ENCODE measurements at places on chromosomes 1 and 21.

GRCh38 chr21:41579692-41580091, 71.7 kb upstream of the TMPRSS2 start:
- DNase-seq, result no peak

DNA sequence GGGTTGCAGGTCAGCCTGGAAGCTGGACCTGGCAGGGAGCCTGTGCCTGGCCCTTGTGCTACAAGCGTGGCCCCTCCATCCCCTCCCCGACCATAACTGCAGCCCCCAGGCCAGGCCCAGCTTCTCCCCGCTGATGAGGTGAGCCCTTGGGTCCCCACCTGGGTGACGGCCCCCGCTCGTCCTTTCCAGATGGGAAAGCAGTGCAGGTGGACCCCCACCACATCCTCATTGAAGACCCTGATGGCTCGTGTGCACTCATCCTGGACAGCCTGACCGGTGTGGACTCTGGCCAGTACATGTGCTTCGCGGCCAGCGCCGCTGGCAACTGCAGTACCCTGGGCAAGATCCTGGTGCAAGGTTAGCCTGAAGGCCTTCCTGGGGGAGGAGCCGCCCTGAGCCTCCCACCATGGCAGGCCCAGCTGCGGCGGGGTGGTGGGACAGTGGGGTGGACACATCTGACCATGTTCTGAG, 56.9 kb downstream of the TRIM11 start:
- DNase-seq, result no peak

- DNase-seq, result no peak
These were observed 69.1 kb downstream of the COLGALT2 start for GRCh38 chr1:183968386-183968785.

- DNase-seq, result no peak
These were observed 42.7 kb downstream of the NIBAN1 start for GRCh38 chr1:184931566-184931965.

DNA sequence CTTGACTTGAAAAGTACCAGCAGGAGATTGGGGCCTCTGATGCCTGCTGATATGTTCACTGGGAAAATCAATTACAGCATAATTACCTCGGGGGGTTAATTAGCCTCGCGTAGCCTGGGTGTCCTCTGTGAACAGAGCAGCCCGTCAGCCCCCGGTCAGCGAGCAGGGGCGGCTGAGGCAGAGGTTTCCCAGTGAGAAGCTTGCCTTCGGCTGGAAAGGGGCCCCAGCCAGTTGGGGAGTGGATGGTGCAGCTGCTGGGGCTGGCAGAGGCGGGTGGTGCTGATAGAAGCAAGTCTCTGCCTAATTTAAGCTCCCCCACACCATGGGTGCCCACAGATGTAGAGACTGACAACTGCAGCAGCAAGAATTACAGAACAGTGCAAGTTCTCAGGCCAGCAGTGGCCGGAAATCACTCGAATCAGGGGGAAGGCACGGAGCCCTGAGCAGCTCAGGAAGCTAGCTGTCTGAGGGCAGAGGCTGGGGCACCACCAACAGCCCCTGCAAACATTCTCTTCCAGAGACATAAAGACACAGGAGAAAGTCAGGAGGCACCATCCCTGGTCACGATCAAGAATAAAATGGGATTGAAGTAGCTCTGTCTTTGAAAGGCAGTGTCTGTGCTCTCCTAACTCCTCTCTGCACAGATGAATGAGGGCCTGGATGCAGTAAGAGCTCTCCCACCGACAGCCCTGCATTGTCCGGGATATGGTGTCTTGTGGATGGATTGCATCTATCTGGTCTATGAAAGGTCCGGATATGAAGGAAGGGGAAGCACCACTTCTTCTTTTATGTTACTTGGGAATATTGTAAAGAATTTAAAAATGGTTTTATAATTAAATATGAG, 166.5 kb upstream of the CD34 start:
- no peak for DNase-seq

DNA sequence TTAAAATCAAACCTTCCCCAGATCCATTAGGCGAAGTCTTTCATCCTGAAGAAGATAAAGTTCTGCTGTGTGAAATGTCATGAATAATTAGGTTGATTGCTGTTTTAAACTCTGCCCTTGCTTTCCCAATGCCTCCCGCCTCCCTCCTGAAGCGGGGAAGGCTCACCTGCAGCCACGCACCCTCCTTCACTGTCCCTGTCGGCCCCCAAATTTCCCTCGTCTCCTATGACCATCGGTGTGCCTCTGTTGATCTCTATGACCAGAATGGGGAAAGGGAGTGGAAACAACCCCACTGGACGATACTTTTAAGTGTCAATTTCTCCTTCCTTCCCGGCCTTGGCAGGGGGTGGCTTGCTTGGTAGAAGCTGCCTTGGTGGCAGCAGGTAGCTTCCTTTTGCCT, 35.1 kb downstream of the LHX4 start:
- no peak for DNase-seq

DNA sequence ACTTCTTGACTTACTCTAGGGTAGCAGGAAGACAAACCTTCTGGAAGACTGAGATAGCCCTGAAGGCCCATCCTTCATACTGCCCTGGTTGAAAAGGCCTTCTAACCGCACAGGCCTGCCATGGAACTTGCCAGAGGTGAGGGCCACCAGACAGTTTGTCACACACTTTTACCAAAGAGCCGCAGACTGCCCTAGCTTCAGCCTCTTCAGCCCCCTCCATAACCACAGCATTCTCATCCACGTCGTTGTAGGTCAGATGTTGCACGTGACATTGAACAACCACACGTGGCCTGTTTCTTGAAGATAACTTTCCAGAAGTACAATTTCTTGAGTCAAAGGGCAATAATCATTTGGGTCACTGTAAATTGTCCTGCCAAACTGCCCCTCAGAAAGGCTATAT, 18.9 kb downstream of the ZNF362 start:
- DNase-seq, result no peak

DNA sequence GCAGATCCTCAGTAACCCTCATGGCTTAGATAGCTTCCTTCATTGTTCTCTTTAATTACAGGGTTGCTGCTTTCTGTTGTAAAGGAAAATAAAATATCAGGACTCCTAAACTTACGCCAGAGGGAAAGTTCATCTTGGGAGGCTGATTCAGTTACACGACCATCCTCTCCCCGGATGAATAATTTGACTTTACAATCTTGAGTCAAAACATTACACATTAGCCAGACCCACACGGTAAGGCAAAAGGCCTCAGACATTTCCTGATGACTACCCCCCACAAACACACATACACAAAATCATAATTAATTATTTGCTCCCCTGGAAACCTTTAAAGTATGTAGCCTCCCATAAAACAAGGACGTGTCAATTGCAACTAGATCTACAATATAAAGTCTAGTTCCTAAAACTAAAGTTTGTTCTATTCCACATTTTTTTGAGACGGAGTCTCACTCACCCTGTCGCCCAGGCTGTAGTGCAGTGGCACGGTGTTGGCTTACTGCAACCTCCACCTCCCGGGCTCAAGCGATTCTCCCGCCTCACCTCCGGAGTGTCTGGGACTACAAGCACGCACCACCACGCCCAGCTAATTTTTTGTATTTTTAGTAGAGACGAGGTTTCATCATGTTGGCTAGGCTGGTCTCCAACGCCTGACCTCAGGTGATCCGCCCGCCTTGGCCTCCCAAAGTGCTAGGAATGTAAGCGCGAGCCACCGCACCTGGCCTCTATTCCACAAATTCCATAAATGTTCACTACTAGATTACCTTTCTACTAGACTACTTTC, 830 bp upstream of the PRDX1 start:
- DNase-seq, result no peak

- no peak for DNase-seq
These were observed 5.3 kb upstream of the DPH5 start for GRCh38 chr1:101030881-101031280.

DNA sequence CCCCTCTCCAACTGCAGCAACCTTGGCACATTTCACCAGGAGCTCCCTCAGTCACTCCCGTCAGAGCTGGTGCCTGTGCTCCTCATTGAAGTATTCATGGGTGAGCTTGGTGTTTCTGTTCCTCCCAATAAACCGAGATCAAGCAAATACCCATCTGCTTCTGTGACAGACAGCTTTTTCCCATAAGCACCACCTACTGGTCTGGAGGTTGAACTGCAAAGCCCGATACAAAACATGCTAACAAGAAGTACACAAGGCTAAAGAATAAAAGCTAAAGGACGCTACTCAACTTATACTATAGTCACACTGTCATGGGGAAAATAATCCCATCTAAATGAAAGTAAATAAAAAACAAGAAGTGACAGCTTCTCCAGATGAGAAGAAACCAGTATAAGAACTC, 111.9 kb upstream of the C21orf91 start:
- no peak for DNase-seq

DNA sequence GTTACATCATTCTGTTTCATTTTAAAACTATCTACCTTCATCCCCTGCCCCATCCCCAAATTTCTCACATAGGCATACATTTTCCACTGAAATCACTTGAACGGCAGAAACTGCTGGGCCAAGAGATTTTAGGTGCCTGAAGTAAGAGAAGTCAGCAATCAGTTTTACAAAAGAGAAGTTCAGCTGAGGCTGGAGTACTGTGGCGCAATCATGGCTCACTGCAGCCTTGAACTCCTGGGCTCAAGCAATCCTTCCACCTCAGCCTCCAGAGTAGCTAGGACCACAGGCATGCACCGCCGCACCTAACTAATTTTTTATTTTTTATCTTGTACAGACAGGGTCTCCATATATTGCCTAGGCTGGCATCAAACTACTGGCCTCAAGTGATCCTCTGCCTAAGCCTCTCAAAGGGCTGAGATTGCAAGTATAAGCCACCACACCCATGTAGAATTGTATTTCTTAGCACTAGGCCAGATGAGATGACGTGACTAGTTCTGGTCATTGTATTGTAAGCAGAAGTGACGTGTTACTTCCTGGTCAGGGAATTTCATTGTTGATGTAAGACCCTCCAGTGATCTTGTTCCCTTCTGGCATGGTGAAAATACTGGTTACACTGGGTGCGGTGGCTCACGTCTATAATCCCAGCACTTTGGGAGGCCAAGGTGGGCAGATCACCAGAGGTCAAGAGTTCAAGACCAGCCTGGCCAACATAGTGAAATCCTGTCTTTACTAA, 7.1 kb downstream of the BECN2 start:
- no peak for DNase-seq

DNA sequence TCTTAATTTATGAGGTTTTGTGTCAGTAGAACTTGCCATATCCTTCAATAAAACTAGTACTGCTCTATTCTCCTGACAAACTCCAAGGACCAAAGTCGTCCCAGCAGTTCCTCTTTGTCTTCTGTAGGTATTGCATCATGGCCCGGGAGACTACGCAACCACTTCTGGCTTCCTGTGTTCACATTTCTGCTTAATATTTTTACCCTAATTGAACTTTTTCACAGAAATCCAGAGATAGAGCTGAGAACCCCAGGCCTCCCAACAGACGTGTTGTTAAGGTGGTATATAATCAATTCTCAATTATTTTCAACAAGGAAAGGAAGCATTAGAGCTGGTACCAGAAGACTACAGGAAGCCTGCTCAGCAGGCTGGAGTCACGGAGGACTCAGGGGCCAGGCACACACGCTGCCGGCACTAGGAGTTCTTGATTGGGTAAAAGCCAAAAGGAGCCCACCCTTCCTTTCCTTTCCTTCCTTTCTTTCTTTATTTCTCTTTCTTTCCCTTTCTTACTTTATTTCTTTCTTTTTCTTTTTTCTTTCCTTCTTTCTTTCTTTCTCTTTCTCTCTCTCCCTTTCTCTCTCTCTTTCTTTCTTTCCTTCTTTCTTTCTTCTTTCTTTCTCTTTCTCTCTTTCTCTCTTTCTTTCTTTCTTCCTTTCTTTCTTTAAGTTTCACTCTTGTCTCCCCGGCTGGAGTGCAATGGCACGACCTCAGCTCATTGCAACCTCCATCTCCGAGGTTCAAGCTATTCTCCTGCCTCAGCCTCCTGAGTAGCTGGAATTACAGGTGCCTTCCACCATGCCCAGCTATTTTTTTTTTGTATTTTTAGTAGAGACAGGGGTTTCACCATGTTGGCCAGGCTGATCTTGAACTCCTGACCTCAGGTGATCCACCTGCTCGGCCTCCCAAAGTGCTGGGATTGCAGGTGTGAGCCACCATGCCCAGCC, 173.7 kb downstream of the ZBTB18 start:
- DNase-seq, result no peak

DNA sequence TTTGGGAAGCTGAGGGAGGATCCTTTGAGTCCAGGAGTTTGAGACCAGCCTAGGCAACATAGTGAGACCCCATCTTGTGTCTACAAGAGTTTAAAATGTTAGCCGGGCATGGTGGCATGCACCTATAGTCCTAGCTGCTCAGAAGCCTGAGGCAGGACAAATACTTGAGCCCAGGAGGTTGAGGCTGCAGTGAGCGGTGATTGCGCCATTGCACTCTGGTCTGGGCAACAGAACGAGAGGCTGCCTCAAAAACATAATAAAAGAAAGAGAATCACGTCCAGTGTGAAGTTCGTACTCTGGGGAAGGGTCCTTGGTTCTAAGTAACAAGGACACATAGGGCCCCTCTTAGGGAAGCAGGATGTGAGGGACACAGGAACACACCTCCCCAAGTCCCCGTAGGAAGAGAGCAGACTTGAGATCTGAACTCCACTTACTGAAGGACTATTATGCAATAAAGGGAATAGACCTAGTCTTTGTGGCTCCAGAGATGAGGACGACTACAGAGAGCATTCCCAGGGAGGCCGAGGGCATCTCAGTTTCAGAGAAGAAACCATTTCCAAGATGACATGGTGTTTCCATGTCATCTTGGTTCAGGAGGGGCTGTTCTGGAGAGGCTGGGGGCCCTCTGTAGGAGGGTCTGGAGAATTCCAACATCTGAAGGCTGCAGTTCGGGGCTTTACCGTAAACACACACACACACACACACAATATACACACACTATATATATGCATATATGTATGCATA, 10.8 kb upstream of the ENO1 start:
- no peak for DNase-seq

- no peak for DNase-seq
These were observed 76.7 kb downstream of the PATJ start for GRCh38 chr1:61818992-61819391.

GRCh38 chr1:92953491-92953890, 7.8 kb downstream of the DIPK1A start:
- DNase-seq, result no peak

DNA sequence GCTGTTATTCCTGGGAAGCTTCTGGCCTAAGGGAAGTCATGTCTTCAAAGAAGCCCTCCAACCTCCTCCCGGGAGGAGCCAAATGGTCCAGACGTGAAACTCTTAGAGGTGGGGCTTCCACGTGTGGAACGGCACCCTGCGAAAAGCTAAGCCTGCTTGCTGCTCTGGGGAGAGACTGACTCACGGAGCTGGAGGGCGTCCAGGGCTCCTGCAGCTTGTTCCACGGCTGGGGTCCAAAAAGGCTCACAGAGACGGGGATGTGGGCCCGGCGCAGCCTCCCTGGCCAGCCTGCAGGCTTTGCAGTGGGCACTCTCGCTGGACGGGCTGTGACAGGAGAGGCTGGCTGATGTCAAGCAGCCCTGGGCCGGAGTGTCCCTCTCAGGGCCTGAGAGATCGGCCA, 105.1 kb downstream of the COLGALT2 start:
- no peak for DNase-seq

- DNase-seq, result no peak
These were observed 218.8 kb downstream of the LMX1A start for GRCh38 chr1:165137551-165138316.
